ENCODE measurements at places on chromosomes 2 and 18.

- DNase-seq = no peak
Observed at GRCh38 chr2:12928197-12928774, 211.6 kb downstream of the TRIB2 start.

DNA sequence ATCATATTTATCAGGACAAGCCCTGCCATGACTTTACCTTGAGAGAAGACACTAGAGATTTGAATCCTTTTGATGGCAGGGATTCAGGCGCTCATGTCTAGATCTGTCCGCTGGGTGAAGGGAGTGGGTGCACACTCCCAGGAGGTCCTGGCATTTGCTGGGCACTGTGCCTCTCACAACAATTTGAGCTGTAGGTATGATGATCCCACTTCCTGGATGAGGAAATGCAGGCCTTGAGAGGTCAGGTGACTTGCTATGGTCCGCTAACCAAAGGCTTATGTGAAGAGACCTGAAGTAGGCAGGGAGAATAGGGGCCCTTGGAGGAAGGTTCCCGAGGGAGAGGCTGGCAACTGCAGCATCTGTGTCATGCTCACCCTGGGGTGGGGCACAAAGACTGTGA lies 206.1 kb downstream of the HAUS1 start:
- DNase-seq = no peak

GRCh38 chr2:65198737-65199136 lies 28.9 kb upstream of the ACTR2 start:
- DNase-seq = no peak

GRCh38 chr18:34225218-34225553 lies 473 bp upstream of the NOL4 start:
- DNase-seq = no peak

- no peak for DNase-seq
Observed at GRCh38 chr2:111620281-111620680, 263.7 kb downstream of the ANAPC1 start.

GRCh38 chr2:33645861-33646260 lies 46.8 kb upstream of the FAM98A start:
- no peak for DNase-seq

DNA sequence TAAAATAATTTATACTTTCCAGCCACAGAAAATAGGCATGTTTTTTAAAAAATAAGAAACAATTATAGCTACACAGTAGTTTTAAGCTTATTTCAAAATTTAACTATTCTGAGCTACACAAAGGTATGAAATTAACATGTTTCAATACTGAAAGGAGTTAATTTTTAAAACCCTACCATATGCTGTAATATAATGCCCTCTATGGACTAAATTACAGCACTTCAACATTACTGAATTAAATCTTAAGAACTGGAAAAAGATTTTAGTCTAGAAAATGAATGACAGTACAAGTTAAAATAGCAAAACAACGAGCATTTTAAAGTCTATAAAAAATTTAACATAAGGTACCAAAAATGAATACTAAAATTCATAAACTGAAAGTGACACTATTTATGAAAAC lies 36.3 kb downstream of the RTN4 start:
- DNase-seq = peak; percentile 7

DNA sequence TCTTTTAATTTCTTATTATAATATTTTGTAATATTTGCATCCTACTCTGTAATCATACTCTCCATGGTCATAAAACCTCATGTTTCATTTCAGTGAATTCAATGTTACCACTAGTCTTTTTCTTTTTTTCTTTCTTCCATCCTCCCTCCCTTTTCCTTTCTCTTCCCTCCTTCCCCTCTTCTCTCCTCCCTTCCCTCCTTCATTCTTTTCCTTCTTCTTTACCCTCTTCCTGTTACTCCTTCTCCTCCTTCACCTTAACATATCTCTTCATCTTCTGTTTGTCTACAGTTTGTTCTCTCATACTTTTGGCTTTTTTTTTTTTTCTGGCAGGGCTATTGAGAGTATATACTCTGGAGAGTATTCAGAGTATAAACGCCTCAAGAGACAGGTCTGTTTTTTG lies 491.6 kb upstream of the ID2 start:
- DNase-seq = no peak

GRCh38 chr2:172806493-172806892 lies 70.8 kb downstream of the RAPGEF4 start:
- DNase-seq = peak; percentile 37

DNA sequence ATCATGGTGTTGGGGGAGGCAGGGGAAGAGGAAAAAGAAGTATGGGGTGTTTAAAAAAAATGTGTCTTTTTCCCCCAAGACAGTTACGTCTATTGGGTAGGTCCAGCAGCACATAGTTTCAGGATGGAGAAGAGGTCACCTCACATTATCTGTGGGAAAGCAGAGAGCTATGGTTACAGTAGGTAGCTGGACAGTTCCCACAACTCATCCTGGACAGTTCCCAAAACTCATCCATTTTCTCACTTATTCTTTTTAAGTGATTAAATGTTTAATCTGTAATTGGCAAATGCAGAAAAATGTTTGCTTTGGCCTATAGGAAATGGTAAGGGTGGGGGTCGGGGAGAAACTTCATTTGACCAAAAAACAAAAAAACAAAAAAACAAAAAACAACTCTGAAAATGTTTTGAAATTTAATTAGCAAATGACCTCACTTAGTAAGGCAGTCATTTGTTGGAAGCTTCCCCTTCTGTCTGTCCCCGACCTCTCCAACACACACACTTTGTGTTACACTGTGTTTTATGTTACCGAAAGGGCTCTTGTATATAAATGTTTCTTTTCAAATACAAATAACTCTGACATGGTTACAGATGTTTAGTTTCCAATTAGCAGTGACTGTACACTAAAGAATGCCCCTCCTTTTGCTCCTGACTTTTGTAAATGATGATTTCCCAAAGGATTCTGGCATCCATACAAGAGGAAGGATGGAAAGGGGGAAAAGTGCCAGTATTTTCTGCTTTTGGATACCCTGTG lies 173.3 kb upstream of the ZFP36L2 start:
- no peak for DNase-seq

Data from MV-4-11 (cell line).